ENCODE measurements at places on chromosomes 1 and 21.

DNA sequence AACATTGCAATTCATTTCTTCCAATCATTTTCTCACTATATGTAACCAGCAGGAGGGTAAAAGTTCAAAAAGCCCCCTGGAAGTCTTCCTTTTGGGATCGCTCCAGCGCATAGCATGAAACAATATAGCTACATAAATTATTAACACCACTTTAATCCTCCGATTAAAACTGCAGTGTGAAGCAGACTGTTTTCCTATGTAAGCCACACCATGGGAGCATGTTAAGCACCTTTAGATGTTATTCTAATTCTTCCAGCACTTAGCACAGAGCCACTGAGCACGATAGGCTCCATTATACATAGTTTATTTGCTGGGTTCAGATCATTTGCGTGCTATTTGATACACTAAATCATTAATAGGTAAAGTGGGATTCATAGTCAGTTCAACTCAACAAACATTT, 18.4 kb upstream of the GADD45A start:
- no peak for DNase-seq

- DNase-seq: peak; percentile 20
These were observed 411 bp downstream of the FAM229A start for GRCh38 chr1:32361674-32362473.

DNA sequence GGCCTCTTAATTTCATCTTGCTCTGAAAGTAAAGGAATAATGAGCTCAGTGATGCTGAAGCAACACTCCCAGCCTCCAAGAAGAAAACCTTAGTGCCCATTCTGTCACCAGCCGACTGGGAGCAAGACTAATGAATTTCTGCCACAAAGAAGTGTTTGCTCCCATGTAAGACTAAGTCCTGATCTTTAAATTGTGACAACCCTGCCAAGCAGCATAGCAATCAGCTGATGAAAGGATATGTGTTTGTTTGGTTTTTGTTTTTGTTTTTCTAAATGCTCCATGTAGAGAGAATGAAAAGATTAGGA, 113.7 kb upstream of the PALMD start:
- DNase-seq: no peak

- peak; percentile 25 for DNase-seq
These were observed 85.3 kb downstream of the GLIS1 start for GRCh38 chr1:53653631-53654030.

- no peak for DNase-seq
These were observed 165.8 kb downstream of the NFIA start for GRCh38 chr1:61247881-61248752.

GRCh38 chr1:3357526-3358297, 96.8 kb upstream of the ARHGEF16 start:
- DNase-seq: no peak

- no peak for DNase-seq
These were observed 91.7 kb downstream of the ROR1 start for GRCh38 chr1:63865561-63865960.

- no peak for DNase-seq
These were observed 58.5 kb downstream of the HIVEP3 start for GRCh38 chr1:41860214-41860613.

- DNase-seq: no peak
These were observed 61.4 kb upstream of the TNFSF18 start for GRCh38 chr1:173112129-173112528.

GRCh38 chr1:168360151-168361021, 79.7 kb downstream of the TBX19 start:
- no peak for DNase-seq

DNA sequence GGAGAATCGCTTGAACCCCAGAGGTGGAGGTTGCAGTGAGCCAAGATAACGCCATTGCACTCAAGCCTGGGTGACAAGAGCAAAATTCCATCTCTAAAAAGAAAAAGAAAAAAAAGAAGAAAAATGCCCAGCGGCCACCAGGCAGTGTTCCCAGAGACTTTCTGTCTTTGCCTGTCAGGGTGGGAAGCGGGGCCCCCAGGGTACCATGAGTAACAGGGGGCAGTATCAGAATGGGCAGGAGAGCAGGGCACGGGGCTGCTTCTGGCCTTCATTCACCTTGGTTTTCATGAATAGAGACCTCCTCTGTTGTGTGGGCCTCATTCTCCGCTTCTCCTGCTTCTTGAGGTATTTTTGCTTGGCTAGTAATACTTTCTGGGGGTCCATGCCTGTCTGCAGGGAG, 20.4 kb downstream of the SLC26A9 start:
- no peak for DNase-seq

- DNase-seq: no peak
These were observed 24.4 kb downstream of the BRWD1 start for GRCh38 chr21:39288987-39289386.

- no peak for DNase-seq
These were observed 33.2 kb downstream of the SSBP3 start for GRCh38 chr1:54372978-54373377.

Data from activated naive CD4-positive, alpha-beta T cell treated with anti-CD3 and anti-CD28 coated beads, Interleukin-2, amount 50 U/mL, for 72 hours (primary cell).